A549 treated with GW870086 at 1 μM for 4 hours (cell line): ENCODE measurements at places on chromosomes 7 and 10. TPM values are rescaled to one million over a fixed set of nuclear protein-coding genes. Genes with fewer than 3 reads are reported as not detected.

Gene PNLIPRP1
- total RNA-seq, result not detected in 5 replicates

Gene ADAM22
- 0.12 to 0.43 TPM (median 0.21 TPM) in 5 replicates for total RNA-seq

Gene MEIG1
- total RNA-seq, result 0.55 to 1.0 TPM (median 0.77 TPM) in 5 replicates

Gene TM9SF3
- total RNA-seq, result 56.1 to 99.6 TPM (median 89.7 TPM) in 5 replicates

Gene TMEM270
- total RNA-seq, result 0.32 TPM in 1 of 5 replicates, not detected in the others
